Activated CD4-positive, alpha-beta T cell treated with anti-CD3 and anti-CD28 coated beads for 36 hours (primary cell): ENCODE measurements at places on chromosomes 4 and X. TPM values are rescaled to one million over a fixed set of nuclear protein-coding genes. Genes with fewer than 3 reads are reported as not detected.

Gene F11
- not detected for total RNA-seq

Gene RIBC1
- 0.46 TPM for total RNA-seq

DNA sequence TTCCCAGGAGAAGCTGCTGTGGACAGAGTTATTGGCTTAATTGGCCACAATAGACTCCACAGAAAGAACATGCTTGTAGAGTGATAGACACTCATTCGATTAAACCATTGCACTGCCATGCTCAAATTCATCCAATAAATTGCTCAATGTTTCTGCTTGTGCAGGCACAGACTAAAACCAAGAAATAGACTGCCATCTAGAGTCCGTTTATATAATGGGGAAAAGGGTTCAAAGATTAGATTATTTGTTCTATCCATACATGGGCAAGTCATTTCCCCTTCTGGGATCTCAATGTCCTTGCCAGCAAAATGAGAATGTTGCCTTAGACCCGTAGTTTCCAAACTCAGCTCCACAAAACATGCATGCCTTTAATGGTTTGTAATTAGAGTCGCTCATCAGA, 8.7 kb downstream of the SMIM10 start:
- no peak for DNase-seq

DNA sequence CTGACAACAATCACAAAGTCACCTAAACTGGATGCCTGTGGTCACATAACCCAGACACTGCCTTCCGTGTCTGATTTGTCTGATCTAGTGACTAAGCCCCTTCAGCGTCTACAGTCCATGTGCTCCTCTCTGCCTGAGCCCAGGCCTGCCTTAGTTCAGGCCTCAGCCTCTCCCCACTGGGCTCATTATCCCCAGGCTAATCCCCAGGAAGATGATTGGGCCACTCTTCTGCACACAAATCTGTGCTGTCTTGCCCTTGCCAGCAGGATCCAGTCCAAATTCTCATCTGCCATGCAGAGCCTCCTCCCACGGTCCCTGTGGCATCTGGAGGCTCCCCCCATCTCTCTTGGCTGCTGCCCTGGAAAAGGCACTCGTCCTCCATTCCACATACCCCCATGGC, 96.5 kb downstream of the SLC2A9 start:
- DNase-seq = no peak

DNA sequence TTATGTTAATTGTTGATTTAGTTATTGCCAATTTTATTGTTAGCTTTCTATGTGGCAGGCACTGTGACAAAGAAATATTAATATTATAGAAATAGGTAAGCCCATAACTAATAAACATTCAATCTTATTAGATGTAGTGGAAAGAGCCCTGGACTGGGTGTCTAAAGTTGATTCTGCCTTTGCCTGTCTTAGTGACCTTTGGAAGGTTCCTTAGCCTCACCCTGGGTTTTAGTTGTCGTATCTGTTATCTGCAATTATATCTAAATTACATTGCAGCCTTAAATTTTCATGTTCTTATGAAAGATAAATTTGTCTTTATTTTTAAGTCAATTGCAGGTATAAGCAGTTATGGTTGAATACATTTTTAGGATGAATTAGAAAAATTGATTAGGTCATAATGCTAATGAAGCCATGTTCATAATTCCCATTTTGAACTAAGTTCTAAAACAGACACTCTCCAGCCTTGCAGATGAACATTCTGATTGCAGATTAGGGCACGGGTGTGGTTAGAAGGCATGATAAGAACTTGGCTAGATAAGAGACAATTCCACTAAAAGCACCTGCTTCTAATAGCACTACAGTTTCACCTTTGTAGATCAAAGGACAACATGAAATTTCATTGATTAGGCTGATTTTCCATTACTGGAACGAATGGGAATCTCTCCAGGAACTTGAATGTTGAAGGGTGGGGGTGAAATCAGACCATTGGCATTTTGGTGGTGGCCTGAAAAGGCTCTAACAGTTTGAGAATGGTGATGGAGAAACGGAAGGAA, 17.3 kb upstream of the ENPEP start:
- DNase-seq = no peak

DNA sequence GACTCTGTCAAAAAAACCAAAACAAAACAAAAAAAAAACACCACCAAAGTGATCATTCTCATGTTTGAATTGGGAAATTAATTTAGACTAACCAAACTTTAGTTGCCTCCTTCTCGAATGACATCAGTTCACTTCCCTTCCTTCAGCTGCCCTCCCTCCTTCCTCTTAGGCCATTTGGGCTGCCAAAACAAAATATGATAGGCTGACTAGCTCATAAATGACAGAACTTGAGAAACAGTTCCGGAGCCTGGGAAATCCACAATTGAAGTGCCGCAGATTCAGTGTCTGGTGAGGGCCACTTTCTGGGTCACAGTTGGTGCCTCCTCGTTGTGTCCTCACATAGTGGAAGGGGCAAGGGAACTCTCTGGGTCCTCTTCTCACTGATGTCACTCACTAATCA, 16.1 kb upstream of the WAS start:
- DNase-seq = no peak

DNA sequence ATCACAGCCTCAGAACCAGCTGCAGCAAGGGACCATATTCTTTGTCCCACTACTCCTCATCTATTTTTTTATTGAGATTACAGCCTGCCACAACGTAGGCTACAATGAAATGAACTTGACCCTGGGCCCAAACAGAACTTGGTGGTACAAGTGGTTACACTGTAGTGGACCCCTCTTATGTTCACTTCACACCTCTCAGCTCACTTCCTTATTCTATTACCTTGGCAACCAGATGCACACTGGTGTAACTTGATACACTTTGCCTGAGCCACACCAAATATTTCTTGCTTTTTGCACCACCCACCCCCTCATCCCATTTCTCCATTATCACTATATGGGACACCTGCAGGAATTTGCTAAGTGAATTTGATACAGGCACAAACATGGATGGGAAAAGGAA, 105.8 kb downstream of the CXCL13 start:
- no peak for DNase-seq

Gene ZAR1
- total RNA-seq = not detected

GRCh38 chr4:41185614-41186592, 28.4 kb downstream of the APBB2 start:
- no peak for DNase-seq

DNA sequence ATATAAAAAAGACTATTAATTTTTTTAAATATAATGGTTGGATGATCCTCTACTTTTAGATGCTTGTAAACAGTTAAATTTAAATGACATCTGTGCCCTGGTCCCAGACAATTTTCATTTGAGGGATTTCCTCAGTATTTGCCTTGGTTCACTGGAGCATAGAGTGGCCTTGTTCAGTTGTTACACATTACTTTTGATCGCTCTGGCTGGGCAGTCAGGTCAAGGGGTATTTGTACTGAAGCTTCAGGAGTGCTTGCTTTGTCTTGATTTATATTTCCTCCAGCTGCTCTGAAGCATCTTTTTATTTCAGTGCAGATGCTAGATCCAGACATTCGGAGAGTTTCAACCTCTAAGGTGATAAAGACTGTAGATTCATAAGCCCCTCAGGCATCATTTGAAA, 50.0 kb downstream of the COMMD8 start:
- no peak for DNase-seq

Gene TLR8
- total RNA-seq = not detected

DNA sequence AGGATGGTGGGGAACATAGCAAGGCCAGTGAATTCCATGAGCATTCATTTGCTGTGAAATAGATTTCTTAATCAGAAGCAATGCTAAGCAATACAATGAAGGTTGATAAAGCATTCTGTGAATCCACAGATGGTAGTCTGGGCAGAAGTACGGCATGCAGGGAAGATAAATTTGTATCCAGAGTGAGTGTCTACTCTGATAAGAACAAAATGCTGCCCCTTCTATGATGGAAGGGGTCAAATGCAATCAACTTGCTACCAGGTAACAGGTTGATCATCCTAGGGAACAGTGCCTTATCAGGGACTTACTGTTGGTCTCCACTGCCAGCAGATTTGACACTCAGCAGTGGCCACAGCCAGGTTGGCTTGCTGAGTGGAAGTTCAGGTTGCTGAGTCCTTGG, 189.4 kb downstream of the MAB21L2 start:
- DNase-seq = no peak

Gene POU4F2
- not detected for total RNA-seq

Gene NXF2B
- total RNA-seq = not detected

Gene STBD1
- 0.09 TPM for total RNA-seq

DNA sequence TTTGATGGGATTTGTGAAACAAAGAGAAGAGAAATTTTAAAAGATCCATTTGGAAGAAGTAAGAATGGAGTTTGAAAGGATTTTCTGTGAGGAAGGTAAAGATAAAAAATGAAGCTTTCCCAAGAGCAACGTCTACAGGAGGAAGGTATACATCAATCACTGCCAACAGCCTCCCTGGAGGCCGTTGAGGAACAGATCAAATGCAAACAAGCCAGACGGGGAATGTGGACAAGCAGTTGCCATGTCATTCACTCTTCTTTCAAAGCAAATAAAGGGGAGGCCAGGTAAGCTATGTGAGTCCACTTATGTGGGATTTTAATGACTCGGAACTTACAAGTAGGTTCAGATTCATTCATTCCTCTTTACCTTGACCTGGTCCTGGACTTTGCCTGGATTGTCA, 1020.5 kb upstream of the AGA start:
- DNase-seq = no peak

Gene TMEM31
- total RNA-seq = 0.25 TPM

- DNase-seq = no peak
These were observed 57.3 kb upstream of the AP1S2 start for GRCh38 chrX:15911734-15912550.

DNA sequence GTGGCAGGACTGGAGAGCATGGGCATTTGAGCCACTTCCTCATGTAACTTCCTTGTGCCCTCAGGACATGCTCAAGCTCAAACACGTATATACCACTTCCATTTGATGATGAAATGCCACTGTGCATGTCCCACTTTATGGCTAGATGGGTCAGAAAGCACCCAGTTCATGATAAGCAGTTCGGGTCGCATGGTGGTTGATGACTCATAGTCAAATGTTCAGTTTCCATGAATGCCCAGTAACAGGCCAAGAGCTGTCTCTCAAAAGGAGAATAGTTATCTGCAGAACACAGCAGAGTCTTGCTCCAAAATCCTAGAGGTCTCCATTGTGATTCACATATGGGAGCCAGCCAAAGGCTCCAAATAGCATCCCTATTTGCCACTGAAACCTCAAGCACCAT, 48.9 kb upstream of the SPIN3 start:
- DNase-seq = no peak

Gene RHOXF1
- total RNA-seq = not detected
